PC-3 (cell line): ENCODE measurements at places on chromosomes 3 and 15. TPM values are rescaled to one million over a fixed set of nuclear protein-coding genes. Genes with fewer than 3 reads are reported as not detected.

FANCD2OS gene
- total RNA-seq, result not detected in 2 replicates

PROS1 gene
- total RNA-seq, result 5.5 and 5.8 TPM in 2 replicates

FGF12 gene
- total RNA-seq, result not detected in 2 replicates

STRIT1 gene
- total RNA-seq, result not detected in 2 replicates

HRG gene
- not detected in 2 replicates for total RNA-seq

GUCA1C gene
- not detected in 2 replicates for total RNA-seq

TRH gene
- not detected in 2 replicates for total RNA-seq

GOLGA6D gene
- not detected in 2 replicates for total RNA-seq

DNA sequence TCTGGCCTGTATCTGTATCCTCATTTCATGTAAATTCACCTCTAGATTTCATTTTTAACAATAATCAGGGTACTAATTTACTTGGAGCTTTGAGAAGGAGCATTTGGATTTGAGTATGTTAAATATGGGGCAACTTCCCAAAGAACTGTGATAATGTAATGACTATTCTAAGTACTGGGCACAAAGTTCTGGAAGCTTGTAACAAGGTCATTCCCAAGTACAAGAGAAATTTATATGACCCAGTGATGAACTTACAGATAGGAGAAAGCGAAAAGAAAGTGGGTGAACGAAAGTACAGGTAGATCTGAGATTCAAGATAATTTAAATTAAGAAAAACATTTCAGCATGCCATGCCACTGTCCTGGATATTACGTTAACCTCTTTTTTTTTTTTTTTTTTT lies 93.8 kb downstream of the MYO5A start:
- DNase-seq, result no peak

DNA sequence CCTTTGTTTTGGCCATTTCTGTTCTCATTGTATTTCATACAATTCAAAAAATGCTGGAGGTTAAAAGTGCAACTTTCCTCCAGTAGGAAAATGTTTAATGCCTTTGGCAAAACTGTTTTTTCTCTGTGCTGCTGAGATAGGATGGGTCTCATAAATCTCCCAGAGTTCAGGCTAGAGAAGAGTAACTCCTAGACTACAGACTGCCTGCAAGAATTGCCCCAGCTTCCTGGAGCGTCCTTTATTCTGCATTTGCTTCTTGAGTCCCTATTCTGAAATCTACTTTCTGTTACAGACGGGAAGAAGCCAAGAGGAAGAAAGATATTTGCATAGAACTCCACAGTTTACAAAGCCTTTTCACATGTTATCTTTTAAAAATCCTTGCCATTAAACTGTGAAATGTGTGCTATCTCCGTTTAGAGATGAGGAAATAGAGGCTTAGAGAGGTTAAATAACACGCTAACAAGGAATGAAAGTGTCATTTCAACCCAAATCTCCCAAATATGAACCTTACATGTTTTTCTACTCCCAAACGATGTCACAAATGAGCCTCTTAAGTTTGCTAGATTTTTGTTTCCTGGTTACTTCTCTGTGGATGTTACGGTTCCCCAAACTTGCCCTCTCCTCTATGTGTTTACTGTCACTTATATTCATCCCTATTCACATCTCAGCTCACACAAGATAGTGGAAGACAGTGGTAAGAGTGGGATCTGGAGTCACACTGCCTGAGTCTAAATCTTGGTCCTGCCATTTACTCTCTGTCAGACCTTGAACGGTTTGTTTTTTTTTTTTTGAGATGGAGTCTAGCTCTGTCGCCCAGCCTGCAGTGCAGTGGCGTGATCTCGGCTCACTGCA lies 17.4 kb downstream of the NANOGP8 start:
- DNase-seq, result no peak

GRCh38 chr3:103440539-103441203 lies 1005.9 kb downstream of the ZPLD1 start:
- peak; percentile 46 for DNase-seq

DNA sequence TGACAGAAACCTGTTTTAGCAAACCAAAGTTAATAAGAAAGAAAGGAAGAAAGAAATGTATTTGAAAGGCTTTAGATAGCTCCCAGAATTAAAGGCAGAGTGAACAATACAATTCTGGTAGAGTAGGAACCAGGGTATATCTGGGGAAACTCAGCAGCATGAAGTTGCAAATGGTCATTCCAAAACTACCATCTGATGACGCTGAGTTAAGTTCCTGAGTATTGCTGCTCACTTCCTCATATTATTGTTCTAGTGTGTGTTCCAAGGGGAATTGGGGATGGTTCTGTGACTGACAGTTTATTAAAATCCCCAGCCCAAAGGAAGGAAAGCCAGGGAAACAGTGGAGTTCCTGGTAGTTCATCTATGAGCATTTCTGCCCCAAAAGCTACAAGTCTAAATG lies 88.3 kb upstream of the FRMD4B start:
- no peak for DNase-seq

GRCh38 chr15:29690765-29691475 lies 131.3 kb downstream of the TJP1 start:
- peak; percentile 30 for DNase-seq

DNA sequence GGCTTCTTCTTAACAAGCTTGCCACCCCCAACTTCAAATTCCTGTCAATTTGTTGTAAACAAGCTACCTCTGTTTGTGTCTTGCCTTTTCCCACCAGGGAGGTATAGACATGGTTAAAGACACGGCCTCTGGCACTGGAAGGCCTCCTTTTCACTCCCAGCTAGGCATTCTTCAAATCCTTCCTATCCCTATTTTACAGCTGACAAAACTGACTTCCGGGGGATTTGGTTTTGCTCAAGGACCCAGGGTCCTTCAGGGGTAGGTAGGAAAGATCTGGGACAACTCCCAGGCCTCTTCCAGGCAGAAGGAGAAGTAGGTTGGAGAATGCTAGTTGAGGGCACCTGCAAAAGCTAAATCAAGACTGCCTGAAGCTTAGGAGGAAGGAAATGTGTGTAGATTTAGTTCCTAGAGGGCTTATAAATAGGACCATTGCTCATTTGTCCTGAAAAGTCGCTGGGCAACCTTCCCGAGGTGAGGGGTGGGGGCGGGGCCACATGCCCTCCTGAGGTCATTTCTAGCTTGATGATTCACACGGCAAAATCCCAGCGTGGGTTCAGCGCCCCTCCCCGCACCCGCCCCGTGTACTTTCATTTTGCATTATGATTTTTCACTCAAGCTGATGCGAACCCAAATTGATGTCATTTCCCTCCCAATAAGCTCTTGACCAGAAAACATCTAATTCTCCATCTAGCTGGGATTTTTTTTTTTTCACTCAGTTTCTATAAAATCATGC lies 365.5 kb downstream of the SHQ1 start:
- peak; percentile 80 for DNase-seq

GRCh38 chr3:156575641-156576040 lies 20.7 kb upstream of the SSR3 start:
- no peak for DNase-seq

DNA sequence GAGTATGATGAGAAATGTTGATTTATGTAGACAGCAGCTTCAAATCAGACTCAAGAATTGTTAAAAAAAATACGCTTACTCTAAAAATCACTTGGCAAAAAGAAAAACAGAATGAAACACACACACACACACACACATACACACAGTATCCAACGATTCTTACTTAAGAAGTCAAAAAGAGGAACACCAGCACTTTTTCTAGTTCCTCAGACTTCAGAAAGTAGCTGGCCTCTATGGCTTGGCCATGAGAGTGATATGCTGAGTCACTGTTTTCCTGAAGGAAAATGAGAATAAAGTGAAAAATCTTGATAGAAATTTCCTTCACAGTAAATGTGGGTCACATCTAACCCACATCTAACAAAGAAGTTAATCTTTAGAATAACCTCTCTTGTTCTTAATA lies 22.1 kb downstream of the CNTN3 start:
- DNase-seq, result no peak

DNA sequence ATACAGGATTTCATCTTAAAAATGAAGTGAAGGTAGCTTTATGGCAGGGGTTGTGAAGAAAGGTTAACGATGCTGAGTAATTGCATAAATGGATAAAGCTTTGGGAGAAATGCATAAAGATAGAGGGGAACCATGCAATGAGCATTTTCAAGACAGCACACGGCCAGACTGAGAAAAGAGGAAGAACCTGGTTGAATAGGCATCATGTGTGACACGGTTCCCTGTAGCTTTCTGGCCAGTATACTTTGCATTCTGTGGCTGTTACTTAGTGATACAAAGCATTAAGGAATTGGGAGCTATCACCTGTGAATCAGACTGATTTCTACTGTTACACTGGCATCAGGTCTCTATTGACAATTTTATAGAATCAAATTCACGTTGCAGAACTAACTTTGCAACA lies 33.3 kb downstream of the NR2C2 start:
- DNase-seq, result no peak

DNA sequence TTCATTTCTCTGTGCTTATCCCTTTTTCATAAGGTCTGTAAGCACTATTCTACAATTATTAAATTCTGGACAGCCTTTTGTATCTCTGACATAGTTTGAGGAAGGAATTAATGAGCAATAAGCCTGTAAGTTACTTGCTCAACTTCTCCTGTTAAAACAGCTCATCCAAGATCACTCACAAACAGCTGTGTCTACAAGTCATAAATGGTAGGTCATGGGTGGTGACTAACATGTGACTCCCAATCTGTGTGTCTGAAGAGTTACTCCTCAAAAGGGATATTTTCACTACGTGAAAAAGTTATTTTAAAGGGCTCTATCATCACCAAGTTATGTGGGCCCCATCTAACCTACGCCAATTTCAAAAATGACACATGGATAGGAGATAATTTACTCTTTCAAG lies 145.2 kb upstream of the CBLB start:
- DNase-seq, result peak; percentile 98

GRCh38 chr3:48930590-48930989 lies 11.9 kb downstream of the ARIH2 start:
- no peak for DNase-seq

DNA sequence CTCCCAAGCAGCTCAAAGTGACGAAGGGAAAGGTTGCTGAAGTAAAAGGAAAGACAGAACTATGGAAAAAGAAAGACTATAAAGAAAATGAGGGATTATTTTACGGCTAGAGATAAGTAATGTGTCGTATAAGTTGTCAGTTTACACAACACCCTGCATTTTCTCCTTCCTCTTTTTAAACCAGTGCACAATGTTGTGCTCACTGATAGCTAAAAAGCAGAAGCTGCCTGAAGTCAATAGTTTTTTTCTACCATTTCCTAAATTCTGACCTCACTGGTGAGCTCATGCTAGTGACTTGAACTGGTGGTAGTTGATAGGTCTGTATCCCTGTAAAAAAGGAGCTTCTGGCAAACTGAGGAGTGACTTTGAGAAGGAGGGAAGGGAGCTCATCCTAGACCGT lies 368.6 kb upstream of the GBE1 start:
- DNase-seq, result no peak

- no peak for DNase-seq
Observed at GRCh38 chr3:195867631-195868335, 40.6 kb downstream of the TNK2 start.

DNA sequence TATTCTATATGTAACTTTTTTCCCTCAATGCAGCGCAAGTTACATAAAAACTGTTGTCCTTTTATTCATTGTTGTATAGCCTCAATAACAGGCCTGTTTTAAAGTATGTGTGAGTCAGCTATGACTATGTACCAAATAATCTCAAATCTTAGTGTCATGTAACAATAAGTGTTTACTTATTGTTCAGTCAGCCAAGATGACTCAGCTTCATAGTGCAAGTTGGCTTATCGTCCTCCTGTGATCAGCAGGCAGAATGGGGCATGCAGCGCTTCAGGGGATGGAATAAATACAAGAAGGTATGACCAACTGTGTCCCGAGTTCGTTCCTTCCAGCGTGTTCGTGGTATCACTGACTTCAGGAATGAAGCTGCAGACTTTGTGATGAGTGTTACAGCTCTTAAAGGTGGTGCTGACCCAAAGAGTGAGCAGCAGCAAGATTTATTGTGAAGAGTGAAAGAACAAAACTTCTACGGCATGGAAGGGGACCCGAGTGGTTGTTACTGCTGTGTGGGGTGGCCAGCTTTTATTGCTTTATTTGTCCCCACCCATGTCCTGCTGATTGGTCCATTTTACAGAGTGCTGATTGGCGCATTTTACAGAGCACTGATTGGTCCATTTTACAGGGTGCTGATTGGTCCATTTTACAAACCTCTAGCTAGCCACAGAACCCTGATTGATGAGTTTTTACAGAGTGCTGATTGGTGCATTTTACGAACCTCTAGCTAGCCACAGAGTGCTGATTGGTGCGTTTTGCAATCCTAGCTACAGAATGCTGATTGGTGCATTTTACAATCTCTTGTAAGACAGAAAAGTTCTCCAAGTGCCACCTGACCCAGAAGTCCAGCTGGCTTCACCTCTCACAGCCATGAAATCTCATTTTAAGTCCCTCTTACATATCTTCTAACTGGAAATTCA lies 1016.0 kb downstream of the MCTP2 start:
- DNase-seq, result peak; percentile 97

GRCh38 chr15:93649691-93650235 lies 560.8 kb upstream of the RGMA start:
- DNase-seq, result no peak

DNA sequence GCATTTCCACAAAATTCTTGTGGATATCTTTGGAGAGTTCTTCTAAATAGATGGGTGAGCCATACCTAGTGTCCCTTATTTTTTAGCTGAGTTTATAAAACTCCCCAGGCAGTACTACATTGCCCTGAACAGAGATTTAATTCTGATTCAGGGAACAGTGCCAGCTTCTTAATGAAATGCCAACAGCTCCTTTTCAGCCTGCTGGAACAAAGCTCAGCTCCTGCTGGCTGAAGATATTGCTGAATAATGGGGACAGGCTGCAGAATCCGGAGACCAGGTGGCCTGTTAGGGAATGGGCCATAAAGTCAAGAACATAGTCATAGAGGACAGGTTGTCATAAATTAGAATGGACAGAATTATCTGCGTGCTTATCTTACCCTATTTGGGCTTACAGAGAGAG lies 8.9 kb downstream of the HGD start:
- DNase-seq, result no peak

- DNase-seq, result no peak
Observed at GRCh38 chr3:155512867-155513261, 219.4 kb upstream of the STRIT1 start.

GRCh38 chr3:5739299-5739935 lies 551.9 kb downstream of the EDEM1 start:
- DNase-seq, result no peak

GRCh38 chr3:174331095-174331800 lies 527.9 kb upstream of the NAALADL2 start:
- DNase-seq, result no peak

GRCh38 chr15:101025896-101026631 lies 106.9 kb downstream of the LRRK1 start:
- no peak for DNase-seq

- peak; percentile 93 for DNase-seq
Observed at GRCh38 chr3:72161881-72162595, 377.1 kb upstream of the PROK2 start.
